ENCODE measurements at places on chromosomes 11 and 22.

DNA sequence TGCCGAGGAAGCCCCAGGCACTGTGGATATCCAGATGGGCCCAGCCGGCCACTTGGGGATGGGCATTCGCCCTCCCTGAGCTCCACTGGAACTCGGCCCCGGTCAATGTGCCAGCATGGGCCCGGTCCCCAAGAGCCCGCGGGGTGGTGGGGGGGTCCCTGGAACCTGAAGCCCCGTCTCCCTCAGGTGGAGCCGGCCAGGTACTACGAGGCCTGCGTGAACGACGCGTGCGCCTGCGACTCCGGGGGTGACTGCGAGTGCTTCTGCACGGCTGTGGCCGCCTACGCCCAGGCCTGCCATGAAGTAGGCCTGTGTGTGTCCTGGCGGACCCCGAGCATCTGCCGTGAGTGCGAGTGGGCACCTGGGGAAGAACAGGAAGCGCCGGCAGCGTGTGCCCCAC, 21.2 kb downstream of the MUC5AC start:
- no peak for DNase-seq

GRCh38 chr11:86978247-86978646, 23.1 kb upstream of the FZD4 start:
- DNase-seq, result no peak

DNA sequence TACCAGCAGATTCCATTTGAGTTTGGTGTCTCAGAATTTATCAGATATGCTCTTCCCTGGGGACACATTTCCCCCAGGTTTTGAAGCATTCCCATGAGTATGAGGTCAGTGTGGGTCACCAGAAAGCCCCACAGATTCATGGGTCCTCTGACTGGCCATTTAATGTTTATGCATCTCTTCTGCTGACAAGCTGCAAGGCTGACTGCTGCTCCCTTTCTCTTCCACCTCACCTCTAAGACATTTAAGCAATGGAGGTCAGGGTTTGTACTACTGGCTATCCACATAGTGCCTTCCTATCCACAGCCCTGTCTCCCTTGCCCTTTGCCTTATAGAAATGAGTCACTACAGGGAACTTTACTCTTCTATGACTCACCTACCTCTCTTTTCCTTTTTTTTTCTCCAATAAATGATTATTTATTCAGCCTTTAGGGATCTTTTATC, 106.0 kb upstream of the TIMP3 start:
- DNase-seq, result peak; percentile 88

GRCh38 chr22:35446365-35446764, 46.4 kb downstream of the MCM5 start:
- DNase-seq, result peak; percentile 73

GRCh38 chr22:19687561-19688300, 26.6 kb upstream of the SEPTIN5 start:
- no peak for DNase-seq

DNA sequence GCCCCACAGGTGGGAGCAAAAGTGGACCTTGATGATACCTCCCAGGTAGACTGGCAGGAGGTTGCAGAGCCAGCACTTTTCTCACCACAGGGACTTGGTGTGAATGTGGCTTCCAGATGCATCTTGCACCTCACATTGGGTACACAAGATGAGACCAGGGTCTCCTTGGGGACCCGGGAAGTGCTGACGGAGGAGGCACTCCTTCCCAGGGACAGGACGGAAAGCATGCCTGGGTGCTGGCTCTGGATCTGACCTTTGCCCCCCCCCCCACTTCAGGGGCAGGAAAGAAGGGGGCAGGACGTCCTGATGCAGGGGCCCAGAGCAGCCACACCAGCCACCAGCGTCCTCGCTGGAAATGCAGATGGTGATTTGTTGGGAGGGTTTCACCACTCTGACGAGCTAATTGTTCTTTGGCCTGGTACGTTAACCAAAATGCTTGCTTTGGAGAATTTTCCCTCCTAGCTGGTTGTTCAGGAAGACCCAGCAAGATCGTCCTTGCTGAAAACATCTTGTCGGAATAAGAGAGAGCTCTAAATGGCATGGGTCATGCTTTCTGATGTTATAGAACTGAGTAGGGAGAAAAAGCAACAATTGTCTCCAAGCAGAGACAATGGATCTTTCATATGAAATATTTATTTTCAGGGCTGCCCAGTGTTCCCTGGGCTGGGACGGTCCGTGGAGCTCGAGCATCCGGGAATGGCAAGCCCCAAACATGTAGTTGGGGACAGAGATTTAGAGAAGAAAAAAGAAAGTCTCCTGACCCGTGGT, 74.4 kb upstream of the PPARA start:
- no peak for DNase-seq

DNA sequence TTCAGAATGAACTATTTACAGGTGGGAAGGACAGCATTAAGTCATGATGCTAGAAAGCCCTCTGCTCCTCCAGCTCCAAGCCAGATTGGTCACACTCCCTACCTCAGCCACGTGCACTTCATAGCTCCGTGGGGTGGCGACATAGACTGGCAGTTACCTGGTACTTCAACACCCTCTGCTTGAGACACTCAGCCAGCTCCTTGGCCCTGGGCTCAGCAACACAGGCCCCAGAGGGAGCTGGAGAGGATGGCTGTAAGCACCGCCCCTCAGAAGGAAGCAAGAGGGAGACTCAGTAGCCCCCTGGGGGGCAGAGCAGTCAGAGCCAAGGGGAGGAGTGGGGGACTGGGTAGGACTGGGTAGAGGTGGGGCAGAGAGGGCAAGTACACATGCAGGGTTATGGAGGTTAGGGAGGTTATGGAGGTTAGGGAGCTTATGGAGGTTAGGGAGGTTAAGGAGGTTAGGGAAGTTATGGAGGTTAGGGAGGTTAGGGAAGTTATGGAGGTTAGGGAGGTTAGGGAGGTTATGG, 102.1 kb upstream of the BID start:
- no peak for DNase-seq
